CD4-positive, alpha-beta T cell treated with Interleukin-1 beta for 1 hour (primary cell): ENCODE measurements at places on chromosomes 2 and 18.

DNA sequence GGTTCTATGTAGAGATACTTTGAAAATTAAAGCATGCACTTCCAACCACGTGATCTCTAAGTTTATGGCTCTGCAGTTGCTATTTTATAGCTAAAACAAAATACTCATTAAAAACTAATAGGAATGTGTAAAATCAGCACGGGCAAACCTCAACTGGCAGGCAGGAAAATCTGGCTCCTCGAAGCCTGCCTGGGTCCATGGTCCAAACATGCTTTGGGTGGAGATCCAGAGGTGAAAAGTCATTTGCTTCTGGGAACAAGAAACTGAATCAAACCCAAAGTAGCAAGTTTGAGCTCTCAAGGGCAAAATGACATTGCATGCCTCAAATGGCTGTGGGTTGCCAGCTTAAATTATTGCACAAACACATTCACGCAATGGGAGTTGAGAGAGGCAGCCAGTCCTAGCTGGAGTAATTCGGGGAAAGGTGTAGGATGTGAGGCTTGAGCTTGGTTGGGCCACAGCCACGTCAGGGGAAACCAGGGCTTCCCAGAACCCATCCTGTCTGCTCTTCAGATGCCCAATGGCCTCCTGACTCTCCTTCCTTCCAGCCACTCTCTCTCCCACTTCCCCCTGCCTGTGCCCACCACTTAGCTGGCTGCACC, 75.2 kb upstream of the LCLAT1 start:
- DNase-seq: no peak

DNA sequence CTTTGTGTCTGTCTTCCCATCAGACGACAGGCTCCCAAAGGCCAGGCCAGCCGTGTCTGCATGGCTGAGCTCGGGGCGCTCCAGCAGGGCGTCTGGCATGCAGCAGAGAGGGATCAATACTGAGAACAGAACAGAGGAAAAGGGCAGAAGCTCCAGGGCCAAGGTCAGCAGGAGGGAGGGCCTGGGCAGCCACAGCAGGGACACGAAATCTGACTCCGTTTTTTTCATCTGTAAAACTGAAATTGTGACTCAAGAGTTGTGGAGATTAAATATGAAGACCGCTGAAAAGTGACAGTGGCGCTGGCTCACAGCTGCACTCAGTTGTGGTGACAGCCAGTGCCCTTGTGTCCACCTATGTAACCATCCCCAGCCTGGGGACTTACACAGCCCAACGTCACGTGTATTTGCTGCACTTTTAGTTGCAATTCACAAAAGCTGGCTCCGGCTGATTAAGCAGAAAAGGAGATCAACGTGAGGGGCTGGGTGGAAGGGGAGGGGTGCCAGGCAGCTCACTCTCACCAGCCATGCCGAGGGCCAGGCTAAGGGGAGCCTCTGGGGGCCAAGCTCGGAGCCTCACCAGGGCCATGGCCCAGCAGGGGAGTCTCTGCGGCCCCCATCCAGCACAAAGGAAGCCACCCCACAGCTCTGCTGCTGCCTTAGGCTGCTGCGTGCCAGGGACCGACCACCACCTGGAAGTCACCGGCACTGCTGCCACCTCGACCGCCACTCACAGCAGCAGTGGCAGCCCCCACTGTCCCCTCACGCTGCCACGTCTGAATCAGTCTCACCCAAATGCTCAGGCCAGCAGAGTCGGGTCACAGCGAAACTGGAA, 74.7 kb downstream of the EIPR1 start:
- no peak for DNase-seq

DNA sequence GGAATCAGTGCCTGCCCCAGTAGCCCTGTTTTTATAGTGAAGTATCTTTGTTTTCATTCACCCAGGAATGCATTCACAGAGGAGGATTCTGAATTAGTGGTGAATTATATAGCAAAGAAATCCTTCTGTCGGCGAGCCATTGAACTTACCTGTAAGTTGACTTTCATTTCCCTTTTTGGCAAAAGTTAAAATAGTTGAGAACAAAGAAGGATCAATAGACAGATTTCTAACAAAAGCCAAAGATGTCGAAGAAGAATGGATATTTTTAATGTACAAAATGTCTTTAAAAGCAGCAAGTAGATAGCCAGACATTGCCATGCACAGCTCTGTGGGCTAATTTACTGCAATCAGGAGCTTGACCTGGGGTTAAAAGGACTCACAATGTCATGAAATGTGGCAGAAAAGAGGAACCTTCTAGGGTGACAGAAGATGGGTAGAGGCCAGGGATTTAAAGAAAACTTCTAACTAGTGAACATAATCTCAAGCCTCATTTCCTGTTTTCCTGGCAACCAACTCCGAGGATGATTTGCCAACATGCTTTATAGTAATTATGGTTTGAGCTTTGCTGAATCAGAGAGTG, 53.8 kb upstream of the TMEM87B start:
- DNase-seq: peak; percentile 17

DNA sequence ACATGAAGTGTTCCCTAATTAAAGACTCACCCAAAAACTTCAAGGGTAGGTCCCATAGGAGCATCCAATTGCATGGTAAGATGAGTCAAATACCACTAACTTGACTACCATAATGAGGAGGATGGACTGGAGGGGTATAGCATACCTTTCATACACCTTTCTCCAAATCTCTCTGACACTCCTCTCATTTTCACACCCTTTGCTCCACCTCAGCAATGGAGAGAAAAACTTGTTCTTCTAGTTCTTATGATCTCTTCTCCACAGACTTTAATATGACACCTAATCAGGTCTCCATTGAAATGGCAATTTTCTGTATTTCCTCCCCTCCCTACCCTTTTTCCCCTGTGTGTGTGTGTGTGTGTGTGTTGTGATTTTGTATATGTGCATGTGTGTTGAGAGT, 41.1 kb upstream of the MAP2 start:
- no peak for DNase-seq

GRCh38 chr18:79577451-79578395, 101.9 kb upstream of the CTDP1 start:
- no peak for DNase-seq

- no peak for DNase-seq
Measured at GRCh38 chr18:45399146-45399545, 216.1 kb upstream of the SLC14A2 start.

DNA sequence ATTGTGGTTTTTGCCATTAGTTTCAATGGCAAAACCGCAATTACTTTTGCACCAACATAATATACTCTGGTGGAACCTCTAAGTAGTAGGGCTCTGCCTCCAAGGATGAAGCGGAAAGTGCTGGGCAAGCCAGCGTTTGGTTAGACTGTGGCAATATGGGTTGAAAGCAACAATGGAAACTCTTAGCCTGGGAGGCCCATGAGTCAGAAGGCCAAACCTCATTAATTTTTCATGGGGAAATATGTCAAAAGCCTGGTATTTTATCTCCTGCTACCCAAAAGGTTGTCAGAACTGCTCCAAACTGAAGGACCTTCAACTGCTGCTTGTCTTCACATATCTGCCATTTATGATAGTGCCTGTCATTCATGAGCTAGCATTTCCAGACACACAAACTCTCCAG, 179.1 kb upstream of the CYP26B1 start:
- no peak for DNase-seq

DNA sequence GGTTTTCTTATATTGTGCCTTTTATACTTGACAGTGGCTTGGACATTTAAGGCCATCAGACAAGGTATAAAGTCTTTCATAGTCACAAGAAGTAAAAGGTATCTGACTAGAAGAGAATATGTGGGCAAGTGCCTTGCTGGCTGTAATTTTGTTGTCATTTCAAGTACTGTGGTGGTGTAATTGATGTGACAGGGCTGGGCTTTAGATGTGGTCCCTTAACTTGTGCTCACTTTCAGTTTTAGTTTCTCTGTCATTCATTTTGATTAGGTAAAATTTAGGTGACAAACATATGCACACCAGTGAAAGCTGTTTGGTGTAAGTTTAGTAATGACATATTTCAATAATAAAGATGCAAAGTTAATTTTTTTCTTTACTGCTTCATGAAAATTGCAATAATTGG, 31.2 kb upstream of the TBR1 start:
- DNase-seq: peak; percentile 37

DNA sequence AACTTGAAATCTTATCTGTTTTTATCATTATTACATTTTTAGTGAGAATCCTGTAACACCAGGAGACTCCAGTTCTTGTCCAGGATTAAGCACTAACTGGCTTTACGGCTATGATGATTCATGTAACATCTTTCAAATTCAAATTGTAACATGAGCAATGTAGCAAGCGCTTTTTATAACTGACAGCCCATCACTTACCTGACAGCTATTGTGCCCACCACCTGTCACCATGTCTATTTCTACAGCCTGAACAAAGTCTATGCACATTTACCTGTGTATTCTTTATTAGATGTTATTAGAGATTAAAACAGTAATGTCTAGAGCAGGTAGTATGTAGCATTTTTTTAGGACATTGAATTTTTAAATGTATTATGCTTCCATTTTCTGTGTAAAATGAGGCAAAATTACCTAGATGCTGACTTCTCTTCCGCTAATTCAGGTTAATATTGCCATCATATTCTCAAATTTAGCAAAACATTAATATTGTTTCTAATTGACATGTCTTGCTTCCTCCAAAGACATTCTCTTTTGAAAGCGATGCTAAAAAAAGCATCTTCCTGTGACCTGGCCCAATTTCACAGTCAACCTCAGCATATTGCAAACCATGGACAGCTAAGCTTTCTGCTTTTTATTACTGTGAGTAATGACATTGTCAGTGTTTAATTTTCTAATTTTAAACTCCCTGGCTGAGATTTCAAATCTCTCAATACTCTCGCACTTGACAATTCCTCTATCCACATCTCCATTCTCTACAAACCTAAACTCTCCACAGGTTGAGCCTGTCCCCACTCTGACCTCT, 37.8 kb downstream of the RIT2 start:
- DNase-seq: no peak

GRCh38 chr2:68032702-68033101, 30.1 kb downstream of the C1D start:
- no peak for DNase-seq
